Peyer's patch (tissue), 4 donors: ENCODE measurements at places on chromosomes 2 and 18. TPM values are rescaled to one million over a fixed set of nuclear protein-coding genes. Genes with fewer than 3 reads are reported as not detected.

- no peak for DNase-seq
Measured at GRCh38 chr2:78845664-78846185, 179.8 kb upstream of the REG3G start.

GRCh38 chr18:61579581-61579980 is 246.4 kb downstream of the CDH20 start:
- no peak for DNase-seq

IL37 gene
- total RNA-seq = not detected

- no peak for DNase-seq
Measured at GRCh38 chr2:13230221-13230620, 513.5 kb downstream of the TRIB2 start.

GRCh38 chr2:38308821-38309220 is 68.3 kb downstream of the ATL2 start:
- no peak for DNase-seq

DNA sequence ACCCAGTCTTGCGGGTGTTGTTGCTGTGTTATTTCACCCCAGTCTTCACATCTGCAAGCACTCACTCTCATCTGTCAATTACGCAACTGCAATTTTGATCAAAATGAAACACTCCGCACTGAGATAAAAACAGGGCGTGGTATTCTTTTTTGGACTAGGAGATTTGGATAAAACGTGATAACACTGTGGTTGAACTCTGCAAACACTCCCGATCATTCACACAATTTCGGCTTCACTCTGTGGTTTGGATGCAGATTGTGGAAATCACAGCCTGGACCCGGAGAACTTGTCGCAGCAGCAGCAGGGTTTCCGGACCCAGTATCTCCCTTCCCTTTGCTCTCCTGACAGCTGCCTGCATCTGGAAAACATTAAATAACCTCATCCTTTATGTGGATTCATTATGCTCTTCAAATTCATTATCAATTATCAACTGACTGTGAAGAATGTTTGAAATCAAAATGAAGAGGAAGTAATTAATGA is 49.4 kb upstream of the APCDD1 start:
- DNase-seq = no peak

EFR3B gene
- 0.40 TPM for total RNA-seq

- no peak for DNase-seq
Measured at GRCh38 chr18:13147130-13147529, 71.4 kb upstream of the LDLRAD4 start.

IL36RN gene
- total RNA-seq = not detected

DNA sequence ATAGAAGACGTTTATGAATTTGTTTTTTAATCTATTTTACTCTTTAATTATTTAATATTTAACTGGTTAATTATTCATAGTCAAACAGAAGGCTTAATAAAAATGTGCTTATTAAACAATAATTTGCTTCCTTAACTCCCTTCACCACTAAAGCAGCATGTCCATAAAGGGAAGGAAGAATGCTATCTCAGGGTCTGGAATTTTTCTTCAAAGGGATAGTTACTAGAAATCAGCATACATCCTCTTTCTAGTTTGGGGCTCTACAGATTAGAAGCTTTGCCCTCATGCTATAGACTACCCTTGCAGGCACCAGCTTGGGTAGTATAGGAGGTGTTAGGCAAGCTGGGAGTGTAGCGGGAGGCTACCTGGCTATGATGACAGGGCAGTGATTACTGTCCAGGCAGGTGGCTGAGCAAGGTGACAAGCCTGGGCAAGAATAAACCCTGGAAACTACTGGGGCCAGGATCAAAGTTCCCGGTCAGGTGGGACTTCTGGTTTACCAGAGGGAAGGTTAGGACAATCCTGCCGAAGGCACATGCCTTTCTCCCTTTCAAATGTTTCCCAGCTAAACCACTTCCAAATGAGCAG is 276.0 kb upstream of the REV1 start:
- DNase-seq = no peak

GRCh38 chr2:157315901-157316300 is 9.7 kb downstream of the ERMN start:
- DNase-seq = no peak

HRH4 gene
- total RNA-seq = not detected

GRCh38 chr2:234211797-234212196 is 161.3 kb downstream of the SPP2 start:
- DNase-seq = no peak

GCG gene
- 140 TPM for total RNA-seq

ANKRD53 gene
- 3.5 TPM for total RNA-seq

GRCh38 chr2:185567196-185567595 is 171.4 kb upstream of the FSIP2 start:
- DNase-seq = no peak

PROC gene
- 1.6 TPM for total RNA-seq

CDC42EP3 gene
- total RNA-seq = 7.0 TPM

PSMA8 gene
- not detected for total RNA-seq

CYTIP gene
- total RNA-seq = 20.2 TPM

DNA sequence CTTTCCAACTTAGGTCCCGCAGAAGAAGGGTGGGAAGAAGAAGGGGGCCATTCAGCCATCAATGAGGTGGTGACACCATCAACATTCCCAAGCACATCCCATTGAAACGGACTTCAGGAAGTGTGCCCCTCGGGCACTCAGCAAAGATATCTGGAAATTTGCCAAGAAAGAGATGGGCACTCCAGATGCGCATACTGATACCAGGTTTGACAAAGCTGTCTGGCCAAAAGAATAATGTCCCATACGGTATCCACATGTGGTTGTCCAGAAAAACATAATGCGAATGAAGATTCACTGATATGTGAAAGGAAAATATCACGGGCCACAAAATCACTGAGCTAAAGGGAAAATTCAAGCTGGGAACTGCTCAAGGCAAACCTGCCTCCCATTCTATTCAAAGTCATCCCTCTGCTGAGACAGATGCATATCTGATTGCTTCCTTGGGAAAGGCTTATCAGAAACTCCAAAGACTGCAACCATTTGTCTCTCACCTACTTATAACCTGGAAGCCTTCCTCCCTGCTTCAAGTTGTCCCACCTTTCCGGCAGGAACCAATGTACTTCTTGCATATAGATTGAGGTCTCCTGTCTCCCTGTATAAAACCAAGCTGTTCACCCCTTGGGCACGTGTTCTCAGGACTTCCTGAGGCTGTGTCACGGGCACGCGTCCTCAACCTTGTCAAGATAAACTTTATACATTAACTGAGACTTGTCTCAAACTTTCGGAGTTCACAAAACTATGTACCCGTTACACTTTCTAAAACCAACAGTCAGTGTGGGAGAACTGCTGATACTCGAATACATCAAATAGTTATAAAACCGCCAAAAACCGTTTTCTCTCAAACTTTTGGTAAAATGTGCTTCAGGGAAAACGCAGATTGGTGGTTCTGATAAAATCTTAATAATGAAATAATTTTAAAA is 1.3 kb upstream of the PDK1 start:
- no peak for DNase-seq

DNA sequence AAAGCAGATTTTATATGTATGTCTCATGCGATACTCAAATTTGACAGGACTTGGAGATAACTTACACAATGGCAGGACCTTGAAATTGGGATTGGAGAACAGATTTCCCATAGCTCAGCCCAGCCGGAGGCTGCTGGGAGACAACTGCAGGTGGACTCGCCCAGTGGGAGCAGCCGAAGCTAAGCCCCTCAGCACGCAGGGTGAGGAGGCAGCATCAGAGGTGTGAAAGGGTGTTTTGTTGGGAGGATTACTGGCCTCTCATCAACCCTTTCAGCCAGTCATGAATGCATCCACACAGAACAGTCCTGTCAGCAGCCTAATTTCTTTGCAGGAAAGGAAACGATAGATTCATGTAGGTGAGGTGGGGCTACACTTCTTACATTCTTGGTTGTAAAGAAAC is 110.4 kb upstream of the DYNAP start:
- no peak for DNase-seq

DNA sequence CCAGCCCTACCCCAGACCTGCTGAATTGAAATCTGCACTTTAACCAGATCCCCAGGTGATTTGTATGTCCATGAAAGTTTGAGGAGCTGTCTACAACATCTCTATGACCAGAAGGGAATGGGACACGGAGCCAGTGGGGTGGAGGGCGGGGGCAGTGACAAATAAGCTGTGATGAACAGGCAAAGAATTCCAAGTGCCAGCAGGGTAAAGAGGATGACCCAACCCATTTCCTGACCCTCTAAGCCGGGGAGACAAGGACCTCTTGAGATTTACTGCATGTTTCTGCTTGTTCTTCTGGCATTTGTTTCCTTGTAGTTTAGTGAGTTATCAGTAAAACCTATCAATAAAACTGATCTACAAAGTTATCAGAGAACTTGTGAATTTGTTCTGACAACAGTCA is 8.7 kb downstream of the TET3 start:
- no peak for DNase-seq

DNA sequence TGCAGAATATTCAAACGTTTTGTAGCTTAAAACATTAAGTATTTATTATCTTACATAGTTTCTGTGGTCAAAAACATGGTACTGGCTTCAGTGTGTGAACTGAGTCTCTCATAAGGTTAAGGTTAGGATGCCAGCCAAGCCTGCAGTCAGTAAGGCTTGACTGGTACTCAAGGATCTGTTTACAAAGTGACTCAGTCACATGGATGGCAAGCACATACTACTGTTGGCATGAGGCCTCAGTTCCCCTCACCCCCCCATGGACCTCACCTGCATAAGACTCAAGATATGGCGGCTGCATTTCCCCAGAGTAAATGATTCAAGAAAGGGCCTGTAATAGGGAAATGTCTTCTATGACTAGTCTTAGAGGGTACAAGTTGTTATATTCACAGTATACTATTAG is 1167.5 kb downstream of the DPP10 start:
- no peak for DNase-seq

KCNE4 gene
- 0.54 TPM for total RNA-seq

DNA sequence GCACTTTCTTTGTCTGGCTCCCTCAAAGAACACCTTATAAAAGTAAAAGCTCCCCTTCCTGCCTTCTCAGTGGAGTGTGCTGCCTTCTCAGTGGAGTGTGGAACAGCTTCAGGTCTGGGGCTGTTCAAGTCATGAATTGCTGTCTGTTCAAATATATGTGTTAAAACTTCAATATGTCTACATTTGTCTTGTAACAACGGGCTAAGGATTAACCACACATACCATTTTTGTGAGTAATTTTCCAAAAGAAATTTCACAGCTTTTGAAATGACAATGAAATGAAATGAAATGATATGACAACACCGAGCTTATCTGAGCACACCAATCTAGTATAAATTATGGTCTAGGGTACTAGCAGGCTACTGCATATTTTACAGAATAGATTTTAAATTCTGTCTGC is 42.9 kb downstream of the CABYR start:
- DNase-seq = no peak

IL18R1 gene
- 20.6 TPM for total RNA-seq

- peak; percentile 65 for DNase-seq
Measured at GRCh38 chr2:9473308-9473984, 905 bp upstream of the IAH1 start.

ANKRD29 gene
- 18.2 TPM for total RNA-seq

SKOR2 gene
- total RNA-seq = not detected

C2orf80 gene
- total RNA-seq = not detected

IMPACT gene
- 18.2 TPM for total RNA-seq

DNA sequence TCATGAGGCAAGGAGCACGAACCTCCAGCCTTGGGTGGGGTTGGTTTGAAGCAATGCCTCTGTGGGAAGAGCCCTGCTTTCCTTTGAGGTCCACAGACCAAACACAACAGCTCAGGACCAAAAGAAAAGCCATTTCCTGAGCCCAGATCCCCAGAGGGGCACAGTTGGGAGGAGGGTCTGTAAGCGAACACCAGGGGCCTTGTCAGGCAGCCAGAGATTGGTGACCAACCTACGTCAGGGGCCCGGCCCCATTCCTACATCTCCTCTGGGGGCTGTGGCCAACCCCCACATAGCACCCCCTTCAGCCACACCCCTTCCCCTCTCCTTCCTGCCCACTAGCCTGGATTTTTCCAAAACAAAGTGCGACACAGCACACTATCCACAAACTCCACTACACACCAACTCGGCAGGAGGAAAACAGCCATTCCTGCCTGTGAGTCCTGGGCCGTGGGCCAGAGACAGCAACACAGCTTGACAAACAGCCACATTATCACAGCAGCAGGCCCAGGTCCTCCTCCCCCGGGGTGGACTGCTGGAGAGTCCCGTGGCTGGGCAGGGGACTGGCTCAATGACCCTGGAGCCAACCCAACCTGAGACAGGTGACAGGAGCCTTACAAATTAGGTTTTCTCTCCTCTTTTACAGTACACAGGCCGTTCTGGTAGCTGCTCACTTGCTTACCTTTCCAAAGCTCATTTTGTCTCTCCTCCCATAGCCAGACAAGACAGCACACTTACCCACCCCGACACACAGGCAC is 98.8 kb downstream of the TNS1 start:
- peak; percentile 65 for DNase-seq

GRCh38 chr2:197198890-197199289 is 111.7 kb downstream of the ANKRD44 start:
- DNase-seq = peak; percentile 96

DNA sequence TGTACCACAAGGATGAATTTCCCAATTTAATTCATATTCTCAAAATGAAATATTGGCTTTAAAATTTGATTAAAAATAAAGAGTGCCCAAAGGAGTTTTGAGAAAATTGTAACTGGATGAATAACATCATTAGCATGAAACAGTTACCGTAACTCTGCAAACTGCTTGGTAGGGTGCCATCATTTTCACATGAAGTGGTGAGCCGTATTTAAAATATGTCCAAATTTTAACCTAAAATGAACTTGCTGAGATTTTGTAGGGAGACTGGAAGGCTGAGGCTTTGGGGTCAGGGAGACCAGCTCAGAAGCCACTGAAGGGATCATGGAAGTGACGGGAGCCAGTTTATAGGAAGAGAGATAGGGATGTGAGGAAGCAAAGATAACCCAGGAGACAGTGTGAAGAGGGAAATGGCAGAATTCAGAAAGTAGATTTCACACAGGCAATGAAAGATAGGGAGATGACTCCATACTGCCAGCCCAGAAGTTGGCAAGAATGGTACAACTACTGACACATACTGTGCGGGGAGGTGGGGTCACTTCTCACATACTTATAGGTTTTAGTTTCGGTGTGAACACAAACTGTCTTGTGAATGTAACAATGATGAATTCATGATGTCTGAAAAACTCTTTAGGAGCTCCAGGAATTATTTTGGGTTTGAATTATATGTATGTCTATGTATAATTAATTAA is 53.8 kb downstream of the EFEMP1 start:
- DNase-seq = no peak

DNA sequence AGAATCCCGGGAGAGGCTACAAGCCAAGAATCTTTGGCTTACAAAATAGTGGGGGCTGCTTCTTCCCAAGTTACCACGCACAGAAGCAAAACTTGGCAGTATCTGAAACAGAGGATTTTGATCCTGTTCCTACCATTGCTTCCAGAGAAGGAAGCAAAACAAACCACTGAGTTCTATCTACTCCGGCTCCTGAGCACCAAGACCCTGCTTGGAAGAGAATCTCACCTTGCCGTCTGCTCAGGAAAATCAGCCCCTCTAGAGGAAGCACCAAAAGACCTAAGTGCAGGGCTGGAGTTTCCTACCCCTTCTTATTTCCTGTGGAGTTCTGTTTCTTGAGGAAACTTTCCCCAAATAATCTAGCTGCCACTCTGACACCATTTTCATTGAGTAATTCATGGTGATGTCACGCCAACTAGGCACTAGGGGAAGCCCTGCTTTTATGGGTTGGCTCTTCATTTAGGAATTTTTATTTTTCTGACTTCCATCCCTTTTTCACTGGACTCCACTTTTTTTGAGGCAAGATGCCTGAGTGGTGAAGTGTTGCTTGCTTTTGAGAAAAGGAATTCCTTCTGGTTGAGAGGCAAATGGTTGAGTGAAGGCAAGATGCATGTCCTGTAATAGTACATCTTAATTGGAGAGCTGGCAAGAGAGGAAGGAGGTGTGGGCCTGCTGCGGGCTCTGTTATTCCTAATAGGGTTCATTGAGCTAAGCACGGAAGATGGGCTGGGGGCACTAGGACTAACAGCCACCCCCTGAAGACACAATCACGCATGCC is 36.8 kb upstream of the EML4 start:
- DNase-seq = no peak
